Right atrium auricular region (tissue), 2 donors: ENCODE measurements at places on chromosomes 11 and 22.

- no peak for DNase-seq
Measured at GRCh38 chr11:66015454-66015881, 3.7 kb downstream of the CST6 start.

GRCh38 chr11:87604350-87604749 is 566.6 kb downstream of the TMEM135 start:
- no peak for DNase-seq

DNA sequence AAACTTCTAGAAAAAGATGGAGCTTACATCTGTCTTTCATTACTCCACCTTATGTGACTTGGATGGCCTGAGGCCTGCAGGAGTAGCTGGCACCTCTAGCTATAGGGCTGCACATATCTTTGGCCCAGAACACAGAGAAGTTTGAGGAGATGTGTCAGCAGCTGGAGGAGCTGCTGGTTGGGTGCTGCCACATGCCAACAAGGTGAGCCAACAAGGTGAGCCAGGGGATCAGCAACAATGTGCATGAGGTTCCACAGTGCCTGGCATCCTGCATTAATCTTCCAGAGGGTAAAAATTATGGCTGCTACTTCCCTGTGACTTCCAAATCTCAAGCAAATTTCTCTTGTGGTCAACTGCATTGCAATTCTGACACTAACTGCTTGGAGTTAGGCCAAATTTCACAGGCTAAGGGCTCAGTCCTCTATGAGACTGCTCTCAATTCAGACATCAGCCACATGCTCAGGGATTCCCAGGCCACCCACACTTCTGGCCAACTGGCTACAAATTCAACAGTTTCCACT is 16.0 kb downstream of the RBM7 start:
- DNase-seq, result no peak

GRCh38 chr11:47950396-47950795 is 30.0 kb upstream of the PTPRJ start:
- DNase-seq, result no peak

DNA sequence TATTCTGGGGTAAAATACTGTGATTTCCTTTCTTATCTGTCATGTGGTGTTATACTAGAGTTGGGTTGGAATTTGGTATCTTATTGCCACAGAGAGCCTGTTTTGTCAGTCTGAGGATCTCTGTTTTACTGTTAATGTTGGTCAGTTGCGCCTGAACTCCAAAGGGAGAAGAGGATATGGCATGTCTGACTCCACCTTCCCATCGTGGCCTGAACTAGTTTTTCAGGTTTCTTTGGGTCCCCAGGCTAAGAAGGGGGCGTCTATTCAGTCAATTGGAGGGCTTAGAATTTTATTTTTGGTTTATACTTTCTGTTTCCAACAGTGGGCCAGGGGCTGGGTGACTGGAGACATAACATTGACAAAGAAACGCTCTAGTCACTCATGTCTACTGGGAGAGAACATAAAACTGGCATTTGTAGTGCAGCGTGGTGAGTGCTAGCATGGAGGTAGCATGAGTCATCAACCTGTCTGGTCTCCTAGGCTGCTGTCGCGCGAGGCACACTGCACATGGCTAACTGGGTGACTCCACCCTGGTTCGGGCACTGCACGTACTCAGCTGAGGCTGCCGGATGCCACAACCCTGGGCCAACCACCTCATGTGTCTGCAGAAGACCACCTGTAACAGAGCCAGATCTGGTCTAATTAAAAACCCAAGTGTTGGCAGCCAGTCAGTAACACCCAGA is 120.1 kb upstream of the OR9Q1 start:
- no peak for DNase-seq

- no peak for DNase-seq
Measured at GRCh38 chr11:34308913-34309585, 48.8 kb downstream of the ABTB2 start.

DNA sequence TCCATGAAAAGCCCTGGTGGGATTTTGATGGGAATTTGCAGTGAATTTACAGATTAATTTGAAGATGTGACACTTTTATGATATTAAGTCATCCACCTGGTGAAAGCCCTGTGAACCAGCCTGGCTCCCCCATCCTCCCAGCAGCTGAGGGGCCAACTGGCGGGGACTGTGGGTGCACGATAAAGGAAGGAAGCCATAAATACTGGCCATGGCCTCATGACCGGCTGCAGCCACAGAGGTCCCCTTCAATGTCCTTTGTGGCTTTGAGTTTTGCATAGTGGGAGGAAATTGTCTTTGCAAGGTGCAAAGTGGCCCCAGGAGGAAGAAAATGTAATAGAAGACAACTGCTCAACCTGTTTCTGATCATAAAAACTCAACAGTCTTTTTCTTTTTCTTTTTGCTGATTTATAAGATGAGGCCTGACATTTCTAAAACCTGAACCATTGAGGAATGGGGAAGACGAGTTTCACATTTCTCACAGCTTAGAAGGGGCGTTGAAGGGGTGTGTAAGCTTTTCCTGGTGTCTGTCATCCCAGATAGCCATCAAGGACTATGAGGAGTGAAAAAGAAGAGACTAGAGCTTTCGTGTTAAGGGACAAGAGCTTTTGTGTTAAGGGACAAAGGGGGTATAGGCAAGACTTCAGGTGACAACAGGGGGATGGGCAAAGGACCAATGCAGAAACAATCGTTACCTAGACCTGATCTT is 6.3 kb upstream of the NDUFV1 start:
- no peak for DNase-seq

- no peak for DNase-seq
Measured at GRCh38 chr22:48405741-48406140, 1421.9 kb downstream of the BRD1 start.

DNA sequence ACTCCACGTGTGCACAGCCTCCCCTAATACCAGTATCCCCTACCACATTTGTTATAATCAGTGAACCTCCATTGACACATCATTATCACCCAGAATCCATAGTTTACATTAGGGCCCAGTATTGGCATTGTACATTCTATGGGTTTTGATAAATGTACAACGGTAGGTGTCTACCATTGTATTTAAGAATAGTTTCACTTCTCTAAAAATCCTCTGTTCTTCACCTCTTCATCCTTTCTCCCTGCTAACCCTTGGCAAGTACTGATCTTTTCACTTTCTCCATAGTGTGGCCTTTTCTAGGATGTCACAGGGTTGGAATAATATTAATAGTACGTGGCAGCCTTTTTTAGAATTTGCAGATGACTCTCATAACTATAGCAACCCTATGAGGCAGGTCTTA is 353.8 kb downstream of the DDX10 start:
- DNase-seq, result no peak

DNA sequence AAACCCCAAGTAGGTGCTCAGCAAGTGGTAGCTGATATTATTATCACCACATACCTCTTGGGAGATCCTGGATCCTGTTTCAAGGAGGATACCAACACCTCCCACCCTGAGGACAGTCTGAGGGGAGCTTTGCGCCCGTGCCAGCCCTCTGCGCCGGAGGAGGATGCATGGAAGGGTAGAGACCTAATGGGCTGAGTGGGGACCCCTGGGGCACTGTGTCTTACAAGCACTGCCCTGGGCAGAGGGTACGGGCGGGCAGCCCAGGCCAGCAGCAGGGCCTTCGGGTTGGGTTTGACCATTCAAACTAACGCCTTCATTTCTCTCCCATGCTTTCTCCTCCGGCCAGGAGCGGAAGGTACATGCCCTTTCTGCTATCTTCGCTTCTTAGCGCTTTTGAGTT is 26.3 kb downstream of the MYBPC3 start:
- no peak for DNase-seq

GRCh38 chr11:1104411-1105182 is 29.9 kb downstream of the MUC2 start:
- DNase-seq, result no peak

DNA sequence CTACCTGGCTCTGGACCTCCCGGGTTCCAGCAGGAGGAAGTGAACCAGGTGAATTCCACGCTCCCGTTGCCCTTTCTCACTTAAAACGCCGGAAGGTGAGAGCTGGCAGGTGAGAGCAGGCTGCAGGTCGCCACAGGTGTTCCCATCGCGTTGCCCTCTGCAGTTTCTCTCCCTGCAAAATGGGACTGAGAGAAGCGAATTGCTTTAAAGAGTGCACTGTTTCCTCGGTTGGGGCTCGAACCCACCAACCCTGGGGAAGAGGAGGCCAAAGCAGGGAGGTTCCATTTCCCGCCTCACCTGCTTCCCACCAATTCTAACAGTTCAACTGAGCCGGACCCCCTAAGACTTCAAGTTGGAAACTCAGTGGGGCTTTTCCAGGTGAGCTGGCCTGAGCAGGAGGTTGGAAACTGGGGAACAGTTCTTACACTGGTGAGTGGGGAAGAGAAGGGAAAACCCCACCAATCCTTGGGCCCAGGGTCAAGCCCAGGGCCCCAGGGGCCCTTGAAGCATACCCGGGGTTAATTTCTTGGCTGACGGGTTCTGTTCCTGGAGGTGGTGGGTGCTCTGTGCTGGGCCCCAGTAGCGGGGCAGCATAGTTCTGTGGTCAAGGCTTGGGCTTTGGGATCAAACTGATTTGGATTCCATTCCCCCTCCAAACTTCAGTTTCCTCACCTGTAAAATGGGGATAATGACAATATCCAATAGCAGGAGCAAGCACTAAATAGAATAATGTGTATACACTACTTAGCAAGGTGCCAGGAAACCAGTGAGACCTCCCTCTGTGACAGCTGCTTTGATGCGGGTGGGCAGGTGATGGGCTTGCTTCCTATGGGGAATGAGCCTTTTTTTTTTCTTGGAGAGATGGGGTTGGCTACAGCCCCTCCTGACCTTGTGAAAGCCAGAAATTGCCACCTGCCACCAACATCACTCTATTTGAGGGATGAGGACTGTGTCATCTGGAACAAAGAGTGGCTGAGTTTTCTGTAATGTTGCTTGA is 788 bp downstream of the CD82 start:
- no peak for DNase-seq

- DNase-seq, result no peak
Measured at GRCh38 chr11:115576606-115577380, 72.6 kb upstream of the CADM1 start.

- DNase-seq, result no peak
Measured at GRCh38 chr11:85752201-85752889, 58.6 kb downstream of the SYTL2 start.

GRCh38 chr22:45211435-45211834 is 29.3 kb downstream of the KIAA0930 start:
- no peak for DNase-seq

GRCh38 chr22:30821863-30822215 is 127.2 kb downstream of the OSBP2 start:
- no peak for DNase-seq
